ENCODE measurements at places on chromosomes 16 and 17.

DNA sequence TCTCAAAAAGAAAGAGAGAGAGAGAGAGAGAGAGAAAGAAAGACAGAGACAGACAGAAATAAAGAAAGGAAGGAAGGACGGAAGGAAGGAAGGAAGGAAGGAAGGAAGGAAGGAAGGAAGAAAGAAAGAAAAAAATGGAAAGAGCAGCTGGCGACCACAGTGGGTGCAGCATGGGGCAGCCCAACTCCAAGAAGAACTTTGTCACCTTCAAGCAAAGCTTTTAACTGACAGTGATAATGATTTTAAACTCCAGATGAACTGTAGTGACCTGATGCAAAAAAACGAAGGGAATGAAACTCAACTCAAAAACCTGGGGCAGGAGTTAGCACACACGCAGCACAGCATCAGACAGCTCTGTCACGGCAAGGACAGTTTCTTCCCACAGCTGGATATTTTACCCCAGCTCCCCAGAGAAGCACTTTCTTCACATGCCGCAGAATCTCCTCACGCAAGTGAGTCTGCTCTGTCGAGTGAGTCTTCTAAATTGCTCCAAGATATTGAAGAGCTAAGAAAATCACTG, 5.0 kb upstream of the ARHGAP17 start:
- no peak for DNase-seq

DNA sequence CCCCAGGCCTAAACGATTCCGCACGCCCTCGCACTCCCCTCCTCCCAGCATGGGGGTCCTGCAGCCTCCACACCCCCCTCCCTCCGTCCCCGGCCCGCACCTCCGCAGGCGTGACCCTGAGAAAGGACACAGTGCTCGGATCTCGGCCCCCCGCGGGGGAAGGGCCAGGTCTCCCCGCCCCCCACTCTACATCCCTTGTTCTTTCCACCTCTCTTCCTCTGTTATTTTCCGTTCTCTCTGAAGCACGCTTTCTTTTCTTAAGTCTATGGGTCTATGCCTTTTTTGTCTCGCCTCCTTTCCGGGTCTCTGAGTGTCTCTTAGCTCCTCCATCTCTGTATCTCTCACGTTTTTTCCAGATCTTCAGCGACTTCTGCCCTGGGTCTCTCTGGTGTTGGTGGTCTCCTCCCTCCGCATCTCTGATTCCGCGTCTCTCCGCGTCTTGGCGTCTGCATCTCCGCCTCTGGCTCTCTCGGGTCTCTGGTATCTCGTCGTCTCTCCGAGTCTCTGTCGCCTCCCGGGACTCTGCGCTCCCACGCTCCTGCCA, 2.1 kb upstream of the HES7 start:
- no peak for DNase-seq

- no peak for DNase-seq
Measured at GRCh38 chr16:47523342-47524006, 62.3 kb downstream of the PHKB start.

DNA sequence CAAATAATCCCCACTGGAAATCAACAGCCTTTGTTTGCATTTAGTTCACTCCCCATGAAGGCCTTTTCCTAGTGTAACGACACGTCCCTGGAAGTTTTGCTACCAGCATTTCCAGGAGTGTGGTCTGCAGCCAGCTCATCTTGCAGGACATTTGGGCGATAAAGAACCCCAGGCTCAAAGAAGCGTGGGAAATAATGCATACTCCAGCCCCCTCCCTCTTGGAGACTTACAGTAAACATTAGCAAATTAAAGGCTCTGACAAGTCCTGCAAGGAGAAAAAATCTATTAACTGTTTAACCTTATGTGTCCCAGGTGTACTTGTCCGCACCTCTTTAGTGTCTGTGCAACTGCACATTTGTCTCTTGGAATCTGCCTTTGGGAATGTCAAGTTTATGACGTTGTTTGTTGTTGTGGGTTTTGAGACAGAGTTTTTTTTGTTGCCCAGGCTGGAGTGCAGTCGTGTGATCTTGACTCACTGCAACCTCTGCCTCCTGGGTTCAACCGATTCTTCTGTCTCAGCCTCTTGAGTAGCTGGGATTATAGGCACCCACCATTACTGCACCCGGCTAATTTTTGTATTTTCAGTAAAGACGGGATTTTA, 131.1 kb downstream of the ABCC1 start:
- no peak for DNase-seq

DNA sequence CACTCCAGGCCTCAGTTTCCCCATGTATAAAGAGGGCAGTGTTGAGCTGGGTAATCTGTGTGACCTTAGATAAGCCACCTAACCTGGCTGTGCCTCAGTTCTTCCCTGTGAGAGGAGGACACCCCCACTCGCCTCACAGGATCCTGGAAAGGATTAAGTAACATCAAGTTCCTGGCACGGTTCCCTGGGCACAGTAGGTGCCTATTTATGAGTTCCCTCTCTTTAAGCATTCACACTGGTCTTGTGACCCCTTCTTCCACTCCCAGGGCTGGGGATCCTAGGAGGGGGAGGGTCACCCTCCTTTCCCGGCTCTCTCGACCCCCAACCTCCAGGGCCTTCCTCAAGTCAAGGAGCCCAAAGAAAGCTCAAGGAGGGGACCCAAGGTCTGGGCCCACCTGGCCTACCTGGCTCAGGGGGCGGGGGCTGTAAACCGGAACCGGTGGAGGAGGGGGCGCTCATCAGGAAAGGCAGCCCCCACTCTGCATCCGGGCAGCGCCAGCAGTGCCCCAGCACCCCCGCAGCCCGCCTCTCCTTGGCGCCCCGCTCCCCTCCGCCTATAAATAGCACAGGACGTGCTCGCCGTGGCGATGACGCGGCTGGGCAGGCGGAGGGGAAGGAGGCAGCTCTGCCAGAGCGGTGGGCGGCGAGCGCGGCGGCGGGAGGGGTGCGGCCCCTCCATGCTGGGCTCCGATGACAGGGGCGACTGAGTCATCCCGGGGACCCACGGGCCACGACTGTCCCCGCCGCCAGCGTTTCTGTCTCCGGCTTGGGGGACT, 9.4 kb downstream of the RPL19 start:
- peak; percentile 48 for DNase-seq

- no peak for DNase-seq
Measured at GRCh38 chr16:89599902-89600301, 13.5 kb upstream of the DPEP1 start.

DNA sequence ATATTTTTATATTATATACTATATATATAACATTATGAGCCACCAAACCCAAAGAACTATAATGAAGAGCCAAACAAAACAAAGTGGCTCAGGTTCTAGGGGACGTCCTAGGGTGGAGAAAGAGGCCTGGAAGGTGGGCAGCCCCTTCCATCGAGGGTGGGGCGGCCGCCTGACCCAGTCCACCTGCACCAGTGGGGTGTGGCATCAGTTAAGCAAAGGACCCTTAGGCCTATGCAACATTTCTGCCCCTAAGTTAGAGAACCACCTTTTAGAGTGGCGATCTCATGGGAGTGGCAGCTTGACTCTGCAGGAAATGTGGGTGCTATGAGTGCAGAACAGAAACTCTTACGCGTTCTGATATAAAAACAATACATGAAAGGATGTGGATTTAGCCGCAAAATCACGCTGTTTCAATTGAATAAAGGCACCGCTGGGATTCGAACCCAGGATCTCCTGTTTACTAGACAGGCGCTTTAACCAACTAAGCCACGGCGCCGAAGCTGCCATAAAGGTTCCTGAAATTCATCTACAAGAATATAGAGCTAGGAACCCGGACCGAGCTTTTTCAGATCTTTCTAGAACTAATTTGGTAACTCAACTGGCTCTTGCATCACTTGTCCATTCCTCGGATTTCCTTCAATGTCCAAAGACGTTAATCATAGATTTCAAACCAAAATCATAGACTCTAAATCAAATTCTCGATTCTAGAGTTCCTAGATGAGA, 15.6 kb upstream of the AURKB start:
- DNase-seq: no peak

- no peak for DNase-seq
Measured at GRCh38 chr16:1375741-1376410, 24.1 kb downstream of the GNPTG start.

GRCh38 chr17:11026903-11027302, 189.0 kb upstream of the PIRT start:
- DNase-seq: no peak

GRCh38 chr16:87212026-87212425, 105.2 kb downstream of the C16orf95 start:
- DNase-seq: no peak

DNA sequence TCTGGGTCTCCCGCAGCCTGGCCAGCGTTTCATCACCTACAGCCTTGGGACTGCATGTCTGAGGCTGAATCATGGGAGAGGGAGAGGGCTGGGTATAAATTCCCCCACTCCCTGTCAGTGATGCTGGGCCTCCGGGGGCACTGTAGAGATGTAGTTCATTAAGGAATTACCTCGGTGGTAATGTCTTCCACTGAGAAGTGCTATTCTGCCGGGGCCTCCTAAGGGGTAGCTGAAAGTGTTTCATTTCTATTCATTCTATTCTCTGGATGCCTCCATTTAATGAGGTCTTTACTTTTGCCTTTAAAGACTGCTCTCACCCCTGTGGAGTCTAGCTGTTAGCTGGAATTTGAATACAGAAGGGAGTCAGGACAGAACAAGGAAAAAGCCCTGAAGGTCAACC, 116.4 kb upstream of the HS3ST4 start:
- no peak for DNase-seq

GRCh38 chr16:72554935-72555334, 383.0 kb upstream of the PMFBP1 start:
- DNase-seq: no peak

DNA sequence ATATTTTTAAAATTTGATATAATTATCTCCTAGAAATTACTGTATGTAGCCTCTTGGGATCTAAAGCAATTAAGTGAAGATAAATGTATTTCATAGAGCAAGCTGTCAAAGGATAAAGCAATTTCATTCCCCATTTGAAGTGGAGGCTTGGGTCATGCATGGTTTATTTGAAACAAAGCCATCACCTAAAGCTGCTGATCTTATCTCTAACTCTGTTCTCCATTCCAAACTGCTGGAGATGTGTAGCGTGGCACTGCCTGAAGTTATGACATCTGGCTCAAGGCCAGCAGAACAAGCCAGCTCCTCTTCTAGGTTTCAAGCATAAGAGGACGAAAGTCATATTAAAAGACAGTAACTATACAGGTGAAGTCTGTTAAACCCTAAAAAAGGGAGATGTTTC, 83.9 kb downstream of the HIC1 start:
- DNase-seq: peak; percentile 66

All from NCI-H2171 (cell line).